ENCODE measurements at places on chromosomes 5 and 9.

DNA sequence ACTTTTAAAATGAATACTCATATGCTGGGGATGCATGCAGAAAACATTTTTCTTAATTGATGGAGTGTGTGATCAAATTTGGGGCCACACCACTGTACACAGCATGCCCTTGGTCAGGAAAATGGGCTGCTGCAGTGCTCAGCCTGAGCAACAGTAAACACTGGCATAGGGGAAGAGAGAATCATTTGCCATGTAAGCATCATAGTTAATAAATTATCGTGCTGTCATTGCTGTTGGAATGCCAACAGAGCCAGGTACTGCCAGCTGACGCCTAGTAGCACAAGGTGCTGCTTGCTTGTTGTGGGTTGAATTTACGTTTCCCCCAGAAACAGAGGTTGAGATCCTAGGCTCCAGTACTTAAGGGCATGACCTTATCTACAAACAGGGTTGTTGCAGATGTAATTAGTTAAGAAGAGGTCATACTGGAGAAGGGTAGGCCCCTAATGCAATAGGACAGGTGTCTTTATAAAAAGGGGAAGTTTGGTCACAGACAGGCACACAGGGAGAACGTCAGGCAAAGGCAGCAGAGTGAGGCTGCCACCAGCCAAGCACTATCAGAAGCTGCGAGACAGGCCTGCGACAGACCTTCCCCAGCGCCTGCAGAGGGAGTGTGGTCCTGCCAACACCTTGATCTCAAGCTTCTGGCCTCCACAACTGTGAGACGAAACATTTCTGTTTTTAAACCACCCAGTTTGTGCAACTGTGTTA lies 25.3 kb downstream of the DAP start:
- no peak for DNase-seq

GRCh38 chr9:115106642-115107041 lies 11.3 kb downstream of the TNC start:
- no peak for DNase-seq

GRCh38 chr9:116279230-116279629 lies 125.6 kb downstream of the PAPPA start:
- DNase-seq, result no peak

DNA sequence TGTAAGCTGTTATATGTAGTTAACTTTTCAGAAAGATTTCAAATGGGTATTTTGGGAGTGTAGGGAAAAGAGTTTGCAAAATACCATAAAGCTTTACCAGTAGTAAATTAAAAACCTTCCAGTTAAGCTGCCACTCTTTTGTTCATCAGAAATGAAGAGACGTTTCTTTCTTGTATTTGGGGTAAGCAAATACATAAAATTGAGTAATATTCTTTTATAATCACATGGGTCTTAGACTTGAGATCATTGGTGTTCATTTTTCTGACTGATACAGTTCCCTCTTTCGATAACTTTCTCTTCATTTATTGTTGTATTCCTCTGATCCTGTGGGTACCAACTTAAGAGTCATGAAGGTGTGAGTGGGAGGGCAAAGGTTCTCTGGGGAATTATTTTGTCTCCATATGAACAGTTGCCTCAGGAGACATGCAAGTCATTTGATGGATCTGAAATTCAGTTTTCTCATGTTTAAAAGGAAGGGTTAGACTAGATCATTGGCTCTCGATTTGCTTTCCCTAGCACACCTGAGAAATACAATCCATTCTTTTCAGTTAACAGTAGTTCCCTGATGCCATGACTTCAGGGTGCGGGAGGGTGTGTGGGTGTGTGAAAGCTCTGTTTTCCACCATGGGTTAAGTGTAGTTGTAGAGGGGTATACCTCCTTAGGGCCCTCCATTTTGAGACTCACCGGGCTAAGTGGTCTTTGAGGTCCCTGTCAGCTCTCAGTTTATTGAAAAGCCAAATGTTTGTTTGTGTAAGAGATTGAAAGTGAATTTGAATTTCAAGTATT lies 47.7 kb downstream of the CNTRL start:
- peak; percentile 27 for DNase-seq

GRCh38 chr9:92709954-92710353 lies 40.0 kb upstream of the IPPK start:
- DNase-seq, result no peak

DNA sequence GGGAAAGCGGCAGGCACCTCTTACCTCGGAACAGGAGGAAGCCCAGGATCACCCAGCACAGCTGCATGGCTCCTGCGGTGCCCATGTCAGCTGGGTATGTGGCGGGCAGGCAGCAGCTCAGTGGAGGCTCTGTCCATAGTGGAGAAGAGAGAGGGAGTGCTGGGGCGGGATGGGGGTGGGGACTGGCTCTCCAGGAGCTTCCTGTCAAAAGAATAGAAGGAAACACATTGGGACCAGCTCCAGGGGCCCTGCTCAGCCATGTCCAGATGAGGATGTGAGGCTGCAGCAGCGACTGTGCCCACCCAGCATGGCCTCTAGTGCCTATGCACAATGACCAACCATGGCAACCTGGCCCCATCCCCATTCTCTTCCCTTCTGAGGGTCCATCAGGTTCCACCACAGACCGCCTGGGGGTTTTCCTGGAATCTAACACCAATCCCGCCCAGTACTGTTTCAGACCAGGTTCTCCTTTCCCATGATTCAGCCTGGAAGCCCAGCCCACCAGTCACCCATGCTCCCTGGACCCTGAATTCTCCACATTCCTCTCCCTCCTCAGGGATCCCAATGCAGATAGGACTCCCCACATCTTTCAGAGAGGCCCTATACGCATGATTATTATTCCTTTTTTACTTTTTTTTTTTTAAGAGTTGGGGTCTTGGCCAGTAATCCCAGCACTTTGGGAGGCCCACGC lies at the start of gene ECSCR:
TSS of gene ECSCR (minus strand) at position 158 of the 691 bp plus-strand sequence. CDS start at position 85, 73 bp downstream.
- DNase-seq, result no peak

GRCh38 chr9:136657974-136658848 lies 4.5 kb upstream of the EGFL7 start:
- DNase-seq, result no peak

- DNase-seq, result no peak
Observed at GRCh38 chr5:87367243-87367642, 45.5 kb downstream of the CCNH start.

DNA sequence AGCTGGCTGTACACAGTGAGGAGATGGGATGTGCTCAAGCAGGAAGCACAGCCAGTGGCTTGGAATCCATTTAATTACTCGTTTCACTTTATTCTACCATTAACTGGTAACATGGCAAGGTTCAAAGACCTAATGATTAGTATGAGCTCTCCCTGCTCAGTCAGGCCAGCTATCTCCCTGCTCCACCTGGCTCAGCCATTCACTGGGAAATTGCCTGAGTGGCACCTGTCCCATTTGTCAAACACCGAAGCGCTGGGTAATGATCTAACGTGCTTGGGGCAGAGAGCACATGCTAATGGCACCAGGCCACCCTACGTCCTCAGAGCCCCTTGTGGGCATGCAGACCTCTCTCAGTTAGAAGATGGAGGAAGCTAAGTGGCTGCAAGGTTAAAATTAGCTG lies 162.2 kb downstream of the TTLL11 start:
- DNase-seq, result no peak

DNA sequence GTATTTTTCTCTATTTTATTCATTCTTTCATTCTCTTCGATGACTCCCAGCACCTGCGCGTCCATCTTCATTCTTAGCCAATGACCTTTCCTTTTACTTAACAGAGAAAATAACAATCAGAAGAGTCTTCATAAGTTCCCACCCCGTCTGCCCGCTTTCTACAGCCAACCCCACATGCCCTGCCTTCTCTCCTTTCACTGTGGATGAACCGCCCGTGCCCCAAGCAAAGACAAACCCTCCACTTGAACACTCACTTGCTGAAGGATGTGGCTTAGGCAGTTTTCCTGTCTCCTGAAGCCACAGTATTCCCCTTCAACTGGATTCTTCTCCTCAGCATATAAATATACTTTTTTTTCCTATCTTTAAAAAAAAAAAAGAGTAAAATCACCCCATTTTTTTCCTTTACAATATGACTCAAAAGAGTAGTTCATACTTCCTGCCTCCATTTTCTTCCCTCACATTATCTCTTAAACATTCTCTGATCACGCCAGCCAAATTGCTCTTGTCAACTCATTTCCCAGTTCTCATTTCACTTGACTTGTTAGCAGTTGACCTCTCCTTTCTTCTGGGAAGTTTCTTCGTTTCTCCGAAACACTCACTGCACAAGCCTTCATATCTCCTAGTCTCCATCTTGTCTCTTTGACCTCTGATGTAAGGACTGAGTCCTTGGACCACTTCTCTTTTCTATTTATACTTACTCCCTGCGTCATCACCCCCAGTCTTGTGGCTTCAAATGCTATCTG lies 11.1 kb downstream of the NIPSNAP3B start:
- DNase-seq, result no peak

DNA sequence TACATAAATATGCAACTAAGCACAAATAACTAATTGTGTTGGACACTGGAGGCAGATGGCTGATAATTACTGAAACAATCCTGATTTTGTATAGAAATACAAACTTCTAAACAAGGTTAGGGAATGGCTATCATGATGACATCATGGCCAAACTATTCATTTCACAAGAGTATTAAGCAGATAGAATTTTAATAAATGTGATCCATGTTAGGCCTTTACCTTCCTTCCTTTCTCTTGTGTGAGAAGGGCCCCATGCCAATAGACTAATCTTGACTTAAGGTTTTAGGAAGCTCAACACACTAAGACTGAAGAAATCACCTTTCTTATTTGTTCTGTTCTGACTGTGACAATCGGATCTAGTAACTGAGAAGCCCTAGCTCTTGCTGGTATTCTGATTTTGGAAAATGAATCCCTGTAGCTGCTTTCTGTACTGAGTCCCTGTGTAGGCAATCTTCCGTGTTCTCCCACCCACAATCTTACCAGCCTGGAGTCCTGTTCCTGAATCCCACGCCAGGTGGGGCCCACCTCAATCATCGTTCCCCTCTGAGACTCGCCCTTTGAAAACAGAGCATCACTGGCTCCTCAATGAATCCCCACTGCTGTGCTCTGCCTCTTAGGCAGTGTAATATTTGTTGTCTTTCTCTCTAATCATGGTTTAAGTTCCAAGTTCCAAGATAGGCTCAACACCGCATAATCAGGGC lies 168.7 kb upstream of the GNA14 start:
- no peak for DNase-seq

DNA sequence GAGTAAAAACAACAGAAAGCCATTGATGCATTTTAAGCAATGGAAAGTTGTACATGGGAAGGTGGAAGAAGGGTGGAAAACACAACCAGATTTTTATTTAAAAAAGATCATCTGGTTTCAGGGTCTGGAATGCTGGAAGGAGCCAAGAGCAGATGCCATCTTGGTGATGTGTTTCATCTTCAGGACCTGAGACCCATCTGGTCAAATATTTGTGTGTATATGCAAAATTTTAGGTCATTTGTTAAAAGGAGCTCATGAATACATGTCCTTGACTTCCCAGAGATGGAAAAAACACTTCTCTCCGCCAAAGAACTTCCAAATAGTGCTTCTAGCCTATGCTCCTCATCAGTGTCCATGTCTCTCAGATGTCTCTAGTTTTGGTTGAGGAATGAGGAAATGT lies 110.6 kb upstream of the GDNF start:
- DNase-seq, result no peak

GRCh38 chr9:11735391-11735790 lies 957.8 kb upstream of the TYRP1 start:
- DNase-seq, result no peak

DNA sequence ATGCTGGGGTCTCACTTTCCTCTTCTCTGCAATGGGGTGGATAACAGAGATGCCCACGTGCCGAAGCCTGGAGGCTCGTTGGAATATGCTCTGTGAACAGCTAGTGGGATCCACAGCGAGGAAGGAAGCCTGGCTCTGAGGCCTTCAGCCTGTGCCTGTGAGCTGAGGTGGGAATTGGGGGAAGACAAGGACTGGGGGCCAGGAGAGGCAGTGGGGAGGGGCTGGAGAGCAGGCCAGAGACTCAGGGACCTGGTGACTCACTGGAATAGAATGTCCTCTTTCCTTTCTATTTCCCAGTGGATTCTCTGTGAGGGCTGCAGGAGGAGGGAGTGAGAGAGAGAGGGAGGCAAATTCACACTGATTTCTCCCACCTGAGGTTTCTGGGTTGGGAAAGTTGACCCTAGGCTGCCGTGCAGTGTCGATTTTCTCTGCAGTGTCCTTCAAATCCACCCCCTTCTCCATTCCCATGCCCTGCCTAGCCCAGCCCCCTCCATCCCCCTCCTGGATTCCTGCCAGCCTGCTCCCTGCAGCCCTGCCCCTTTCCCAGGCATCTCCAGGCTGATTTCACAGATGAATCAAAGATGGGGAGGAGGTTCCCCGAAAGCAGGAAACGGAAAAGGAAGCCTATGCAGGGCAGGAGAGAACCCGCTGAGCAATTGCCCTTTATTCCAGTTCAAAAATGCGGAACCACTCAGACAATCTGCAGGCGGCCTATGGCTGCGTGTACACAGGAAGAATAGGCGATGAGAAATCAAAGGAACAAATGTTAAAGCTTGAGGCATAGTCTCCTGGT lies 1.4 kb upstream of the SPAAR start:
- DNase-seq, result no peak

GRCh38 chr9:89310475-89311345 lies at the start of gene CKS2:
CKS2 (plus strand) TSS chr9:89311195; CDS start chr9:89311293, 98 bp downstream.
- peak; percentile 99 for DNase-seq

GRCh38 chr9:95058795-95059386 lies 258.6 kb downstream of the FANCC start:
- DNase-seq, result no peak

DNA sequence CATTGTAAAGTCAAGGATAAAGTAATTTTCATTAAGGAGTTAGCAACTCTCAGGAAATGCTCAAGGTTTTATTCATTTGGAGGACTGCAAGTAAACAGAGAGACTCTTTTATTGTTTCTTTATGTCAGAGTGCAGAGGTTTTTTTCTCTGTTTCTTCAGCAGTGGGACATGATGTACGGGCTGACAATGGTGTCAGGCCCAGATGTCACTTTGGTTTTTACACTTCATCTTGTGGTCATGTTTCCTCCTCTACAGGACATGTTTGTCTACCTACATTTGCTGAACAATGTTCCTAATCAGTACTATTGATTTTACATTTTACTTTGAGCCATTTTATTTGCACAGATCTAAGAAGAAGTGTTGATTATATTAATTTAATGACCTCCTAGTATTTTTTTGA lies 72.8 kb upstream of the PARP8 start:
- DNase-seq, result no peak

GRCh38 chr9:1659363-1659690 lies 355.8 kb upstream of the SMARCA2 start:
- no peak for DNase-seq

- DNase-seq, result peak; percentile 30
Observed at GRCh38 chr9:5186416-5187169, 1.2 kb upstream of the INSL6 start.

DNA sequence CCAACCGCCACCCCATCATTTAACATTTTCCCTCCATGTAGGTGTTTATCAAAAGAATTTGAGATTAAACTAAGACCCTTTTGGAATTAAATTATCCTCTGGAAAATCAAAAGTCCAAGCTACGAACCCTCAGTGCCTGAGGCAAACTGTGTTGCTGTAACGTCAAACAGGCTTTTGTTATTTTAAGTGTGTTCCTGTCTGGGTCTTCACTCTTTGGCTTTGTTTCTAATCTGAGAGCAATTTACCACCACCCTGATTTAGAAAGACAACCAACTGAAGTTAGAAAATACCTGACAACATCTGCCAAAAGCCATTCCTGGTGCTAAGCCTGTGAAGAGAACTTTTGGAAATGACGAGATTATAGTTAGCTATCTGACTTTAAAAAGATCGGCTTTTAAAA lies 199.9 kb downstream of the DIRAS2 start:
- DNase-seq, result no peak

Measured in putamen (tissue), 1 donor.